Stimulated activated naive CD4-positive, alpha-beta T cell treated with Interleukin-2 at 50 U/mL for 16 hours (primary cell): ENCODE measurements at places on chromosomes 1 and 21.
A peak's percentile ranks its signal among the peaks of the same experiment; 100 is the strongest.

- no peak for DNase-seq
Observed at GRCh38 chr1:94714152-94714551, 106.0 kb upstream of the SLC44A3 start.

DNA sequence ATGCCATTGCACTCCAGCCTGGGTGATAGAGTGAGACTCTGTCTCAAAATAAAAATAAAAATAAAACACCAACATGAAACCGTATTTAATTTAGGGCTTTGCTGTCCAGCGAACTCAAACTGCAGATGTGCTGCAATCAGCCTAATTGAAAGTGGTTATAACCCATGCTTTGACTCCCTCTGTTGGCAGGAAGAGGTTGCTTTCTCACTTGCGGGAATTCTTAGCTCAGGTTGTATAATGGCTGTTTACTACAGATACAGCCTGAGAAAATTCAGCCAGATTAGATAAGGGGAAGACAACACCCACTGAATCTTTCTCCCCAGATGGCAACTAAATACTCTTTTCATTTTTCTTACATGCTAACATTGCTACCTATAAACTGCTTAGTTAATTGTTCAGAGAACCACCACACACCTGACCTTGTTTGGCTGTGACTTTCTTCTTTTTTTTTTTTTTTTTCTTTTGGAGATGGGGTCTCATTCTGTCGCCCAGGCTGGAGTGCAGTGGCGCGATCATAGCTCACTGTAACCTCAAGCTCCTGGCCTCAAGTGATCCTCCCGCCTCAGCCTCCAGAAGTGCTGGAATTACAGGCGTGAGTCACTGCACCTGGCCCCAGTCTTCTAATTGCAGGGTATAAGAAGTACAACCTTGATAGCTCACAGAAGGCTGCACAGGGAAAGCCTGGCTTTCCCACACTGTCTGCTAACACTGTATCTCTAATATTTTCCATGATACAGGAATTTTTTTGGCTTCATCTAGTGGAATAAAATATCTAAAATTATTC is 34.6 kb downstream of the DNTTIP2 start:
- DNase-seq: no peak

- no peak for DNase-seq
Observed at GRCh38 chr21:38965910-38966504, 160.3 kb downstream of the ETS2 start.

DNA sequence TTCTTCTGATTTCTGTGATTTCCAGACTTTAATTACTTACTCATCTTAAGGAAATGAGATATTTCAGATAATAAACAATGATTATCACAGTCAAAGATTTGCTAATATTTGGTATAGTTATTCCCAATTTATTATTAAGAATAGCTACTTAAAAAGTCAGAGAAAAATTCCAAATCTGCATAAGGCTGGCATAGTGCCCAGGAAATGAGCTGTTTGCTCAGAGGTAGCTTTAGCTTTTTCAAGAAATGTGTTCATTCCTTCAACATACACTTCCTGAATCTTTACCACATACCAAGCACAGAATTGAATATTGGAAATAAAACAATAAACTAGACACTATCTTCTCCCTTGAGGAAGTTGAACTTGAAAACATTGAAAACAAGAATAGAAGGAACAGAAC is 44.3 kb upstream of the KCNK1 start:
- DNase-seq: no peak

- no peak for DNase-seq
Observed at GRCh38 chr1:35660581-35661473, 19.5 kb upstream of the PSMB2 start.

DNA sequence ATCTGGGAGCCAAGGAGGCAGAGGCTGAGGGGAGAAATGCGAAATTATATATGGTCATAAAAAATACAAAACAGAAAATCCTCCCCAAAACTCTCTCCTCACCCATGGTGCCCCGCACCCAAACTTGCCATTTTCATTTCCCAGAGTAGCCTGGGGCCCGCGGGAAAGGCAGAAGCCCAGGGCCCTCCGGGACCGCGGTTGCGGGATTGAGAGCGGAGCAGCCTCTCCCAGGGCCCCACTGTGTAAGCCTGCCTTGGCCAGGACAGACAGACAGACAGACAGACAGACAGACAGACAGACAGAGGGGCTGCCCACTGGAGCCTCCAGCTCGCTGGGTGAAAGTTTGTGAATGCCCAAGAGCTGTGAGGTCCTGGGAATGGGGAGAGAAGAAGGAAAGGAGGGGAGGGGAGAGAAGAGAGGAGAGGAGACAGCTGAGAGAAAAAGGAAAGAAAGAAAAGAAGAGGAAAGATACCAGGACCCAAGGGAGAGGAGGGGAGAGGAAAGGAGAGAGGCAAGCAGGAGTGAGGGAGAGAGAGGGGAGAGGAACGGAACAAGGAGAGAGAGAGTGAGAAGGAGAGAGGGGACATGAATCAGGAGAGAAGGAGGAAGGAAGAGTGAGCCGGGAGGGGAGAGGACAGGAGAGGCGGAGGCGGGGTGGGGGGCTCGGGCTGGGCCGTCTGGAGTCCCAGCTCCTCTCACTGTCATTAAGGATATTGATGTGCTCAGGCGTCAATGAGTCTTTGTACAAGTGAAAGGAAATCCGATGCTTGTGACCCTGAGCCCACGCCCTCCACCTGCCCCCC is 69.3 kb upstream of the CASZ1 start:
- no peak for DNase-seq

DNA sequence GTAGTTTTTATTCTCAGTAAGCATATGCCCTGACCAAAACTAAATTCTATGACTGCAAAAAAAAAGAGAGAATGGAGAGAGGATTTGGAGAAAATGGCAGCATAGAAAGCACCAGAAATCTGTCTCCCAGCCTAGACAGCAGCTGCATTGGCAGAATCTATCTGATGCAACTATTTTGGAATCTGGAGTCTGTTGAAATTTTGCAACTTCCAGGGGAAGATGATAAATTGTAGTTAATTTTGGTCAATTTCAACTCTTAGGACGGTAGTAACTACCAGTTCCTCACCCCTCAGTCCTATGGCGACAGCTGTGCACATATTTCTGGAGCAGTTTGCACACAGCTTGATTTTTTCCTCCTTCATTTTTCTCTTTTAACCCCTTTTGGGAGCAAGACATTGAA is 10.9 kb downstream of the EXO5 start:
- DNase-seq: no peak

- DNase-seq: no peak
Observed at GRCh38 chr1:71228742-71229365, 148.0 kb upstream of the ZRANB2 start.

DNA sequence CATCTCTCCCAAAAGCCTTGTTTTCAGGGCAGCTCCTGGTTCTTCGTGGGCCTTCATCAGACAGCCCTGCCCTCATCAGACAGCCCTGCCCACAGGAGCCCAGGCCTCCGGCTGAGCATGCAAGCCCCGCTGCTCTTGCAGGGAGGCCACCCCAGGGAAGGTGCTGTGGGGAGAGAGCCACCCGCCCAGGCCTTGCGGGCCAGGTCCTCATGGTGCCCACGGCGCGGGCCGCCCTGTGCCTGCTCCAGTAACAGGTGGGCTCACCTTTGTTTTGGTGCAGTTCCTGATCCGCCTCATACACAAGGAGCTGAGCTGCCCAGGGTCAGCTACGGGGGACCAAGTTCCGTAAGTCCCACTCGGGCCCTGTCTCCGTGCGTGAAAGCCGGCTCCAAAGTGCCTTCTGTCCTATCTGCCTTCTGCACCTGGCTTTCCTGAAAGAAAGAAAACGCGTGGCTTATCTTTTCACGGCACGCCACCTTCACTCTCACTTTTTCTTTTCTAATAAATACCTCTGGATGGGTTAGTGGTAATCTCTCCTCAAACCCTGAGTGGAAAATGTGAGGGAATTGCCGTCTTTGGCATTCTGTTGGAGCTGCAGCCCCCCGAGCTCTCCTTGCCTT is 65.9 kb downstream of the SLC37A1 start:
- no peak for DNase-seq

DNA sequence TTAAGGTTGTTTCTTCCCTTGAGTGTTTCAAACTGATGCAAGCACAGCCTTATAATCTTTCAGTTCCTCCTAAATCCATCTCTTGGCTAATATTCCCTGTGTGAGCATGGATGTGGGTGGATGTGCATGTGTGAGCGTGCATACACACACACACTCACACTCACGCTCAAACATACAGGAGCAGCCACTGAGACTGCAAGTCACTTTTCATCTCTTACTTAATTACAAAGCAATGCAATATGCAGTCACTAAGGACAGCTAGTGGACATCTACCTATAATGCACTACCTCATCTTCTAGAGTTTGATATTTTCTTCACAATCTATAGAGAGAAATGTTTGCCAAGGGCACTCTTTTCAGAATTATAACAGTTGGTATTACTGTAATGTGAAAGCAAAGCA is 1.4 kb downstream of the ESRRG start:
- no peak for DNase-seq

- no peak for DNase-seq
Observed at GRCh38 chr1:110308247-110308646, 30.9 kb upstream of the RBM15 start.

DNA sequence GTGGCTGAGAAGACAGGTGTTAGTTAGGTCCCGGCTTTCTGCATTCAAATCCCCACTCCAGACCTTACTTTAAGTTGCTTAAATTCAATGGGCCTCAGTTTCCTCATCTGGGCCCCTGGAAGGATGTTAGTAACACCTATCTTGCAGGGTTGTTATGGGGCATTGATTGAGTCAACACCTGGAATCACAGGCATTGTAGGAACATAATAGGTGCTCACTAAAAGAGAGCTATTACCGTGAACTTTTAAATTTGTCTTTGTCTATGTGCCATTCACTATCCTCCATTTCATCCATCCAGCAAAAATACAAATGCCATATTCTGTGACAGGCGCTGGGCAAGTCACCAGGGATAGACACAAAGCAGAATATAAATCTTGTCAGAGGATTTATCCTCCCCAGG is 10.5 kb upstream of the MAPKAPK2 start:
- no peak for DNase-seq

- DNase-seq: no peak
Observed at GRCh38 chr1:228198977-228199590, 8.8 kb upstream of the OBSCN start.

- DNase-seq: peak; percentile 46
Observed at GRCh38 chr1:67685558-67686266, 711 bp downstream of the GADD45A start.

DNA sequence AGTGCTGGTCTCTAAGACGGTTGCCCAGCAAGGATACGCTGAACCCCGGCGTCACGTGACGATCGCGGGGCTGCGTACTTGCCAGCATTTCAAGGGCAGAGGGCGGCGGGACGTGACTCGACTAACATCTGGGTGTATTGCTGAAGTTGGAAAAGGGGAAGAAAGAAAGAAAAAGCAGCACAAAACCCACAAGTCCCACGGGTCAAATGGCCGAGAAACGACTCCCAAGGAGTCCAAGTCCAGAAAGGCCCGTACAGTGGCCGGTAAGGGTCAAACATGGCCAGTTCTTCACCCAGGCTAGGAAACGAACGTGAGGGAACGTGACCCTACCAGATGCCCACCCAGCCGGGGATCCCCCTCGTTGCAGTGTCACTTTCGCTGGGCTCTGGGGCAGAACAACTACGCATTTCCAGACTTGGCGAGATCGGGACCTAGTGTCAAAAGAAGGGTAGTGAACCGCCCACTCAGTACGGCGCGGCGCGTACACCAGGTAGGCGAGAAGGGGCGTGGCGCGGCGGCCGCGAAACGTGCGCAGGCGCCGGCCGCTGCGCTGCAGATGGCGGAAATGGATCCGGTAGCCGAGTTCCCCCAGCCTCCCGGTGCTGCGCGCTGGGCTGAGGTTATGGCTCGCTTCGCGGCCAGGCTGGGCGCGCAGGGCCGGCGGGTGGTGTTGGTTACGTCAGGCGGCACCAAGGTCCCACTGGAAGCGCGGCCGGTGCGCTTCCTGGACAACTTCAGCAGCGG is at the start of the genes PPCS and ZMYND12:
TSS of gene PPCS (plus strand) at position 534 of the 744 bp plus-strand sequence. CDS start at position 557, 23 bp downstream.
TSS of gene ZMYND12 (minus strand) at position 13 of the 744 bp plus-strand sequence. CDS start 25 bp downstream, outside the sequence.
- DNase-seq: peak; percentile 93

- no peak for DNase-seq
Observed at GRCh38 chr1:236576004-236576403, 28.3 kb downstream of the HEATR1 start.

DNA sequence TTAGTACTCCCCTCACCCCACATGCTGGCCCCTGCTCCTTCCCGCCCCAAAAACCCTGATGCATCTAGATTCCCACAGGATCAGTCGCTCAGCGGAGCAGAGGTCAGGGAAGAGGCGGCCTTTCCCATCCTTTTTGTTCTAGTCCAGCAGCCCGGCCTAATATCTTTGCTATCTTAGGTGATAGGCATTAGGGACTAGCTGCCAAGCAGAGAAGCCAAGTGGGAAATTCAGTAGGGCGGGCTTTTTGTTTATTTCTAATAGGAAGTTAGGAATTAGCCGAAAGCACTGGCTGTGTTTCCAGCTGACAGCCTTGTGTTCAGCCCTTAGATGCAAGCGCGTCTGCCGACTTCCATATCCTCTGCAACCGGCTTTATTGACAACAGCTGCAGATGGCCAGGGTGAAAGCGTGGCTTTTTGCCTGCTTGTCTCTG is 59.0 kb upstream of the BCAR3 start:
- no peak for DNase-seq

DNA sequence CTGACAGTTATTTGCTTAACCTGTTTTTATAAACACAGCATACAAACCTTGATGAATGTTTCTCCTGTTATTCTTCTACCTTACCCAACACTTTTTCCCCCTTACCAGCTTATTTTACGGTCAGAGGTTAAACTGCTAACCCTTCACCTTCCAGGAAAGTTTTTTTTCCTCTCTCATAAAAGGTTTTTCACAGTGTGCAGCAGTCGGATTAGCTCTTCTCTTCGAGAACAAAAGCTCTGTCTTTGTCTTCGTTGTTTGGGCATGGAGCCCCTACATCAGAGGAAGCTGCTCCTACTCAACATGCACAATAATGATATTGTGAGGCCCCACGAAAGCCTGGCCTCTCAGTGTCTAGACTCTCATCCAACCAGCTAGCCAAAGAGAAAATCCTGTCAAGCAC is 42.0 kb downstream of the DENND1B start:
- DNase-seq: no peak

DNA sequence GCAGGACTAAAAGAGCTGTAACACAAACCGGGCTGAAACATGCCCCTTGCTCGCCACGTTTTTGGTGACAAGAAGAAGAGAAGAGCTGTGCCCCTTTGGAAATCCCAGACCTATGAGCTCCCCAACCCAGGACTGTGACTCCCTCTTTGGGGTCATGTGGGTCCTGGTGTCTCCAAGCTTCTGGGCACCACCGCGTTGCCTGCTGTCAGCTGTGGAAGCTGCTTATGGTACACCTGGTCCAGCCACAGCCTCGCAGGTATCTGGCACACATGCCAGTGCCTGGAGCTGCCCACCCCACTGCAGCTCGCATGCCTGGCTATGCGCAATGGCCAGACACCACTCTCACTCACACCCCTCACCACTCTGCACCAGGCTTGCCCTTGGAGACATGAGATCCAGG is 171.8 kb downstream of the MATN1 start:
- DNase-seq: no peak

- DNase-seq: no peak
Observed at GRCh38 chr1:51567653-51568052, 48.6 kb upstream of the EPS15 start.
